ENCODE measurements at places on chromosomes 1 and 21.

DNA sequence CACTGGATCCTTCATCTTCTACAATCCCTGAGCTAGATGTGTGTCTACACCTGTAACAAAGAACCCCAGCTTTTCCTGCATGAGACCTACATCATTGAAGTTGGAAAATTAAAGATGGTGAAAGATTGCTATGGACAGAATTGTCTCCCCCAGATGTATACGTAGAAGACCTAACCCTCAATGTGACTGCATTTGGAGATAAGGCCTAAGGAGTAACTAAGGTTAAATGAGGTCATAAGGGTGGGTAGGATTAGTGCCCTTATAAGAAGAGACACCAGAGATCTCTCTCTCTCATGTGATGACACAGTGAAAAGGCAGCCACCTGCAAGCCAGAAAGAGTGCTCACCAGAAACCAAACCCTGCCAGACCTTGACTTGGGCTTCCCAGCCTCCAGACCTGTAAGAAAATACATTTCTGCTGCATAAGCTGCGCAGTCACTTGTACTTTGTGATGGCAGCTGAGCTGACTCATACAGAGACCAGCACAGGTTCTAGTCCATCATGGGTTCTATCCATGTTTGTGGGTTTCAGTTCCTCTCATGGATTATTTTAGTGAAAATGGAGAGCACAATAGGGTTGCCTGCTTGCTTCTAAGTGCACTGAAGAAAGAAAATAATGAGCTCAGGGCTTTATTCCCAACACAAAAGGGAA lies 180.8 kb downstream of the TPR start:
- DNase-seq: no peak

DNA sequence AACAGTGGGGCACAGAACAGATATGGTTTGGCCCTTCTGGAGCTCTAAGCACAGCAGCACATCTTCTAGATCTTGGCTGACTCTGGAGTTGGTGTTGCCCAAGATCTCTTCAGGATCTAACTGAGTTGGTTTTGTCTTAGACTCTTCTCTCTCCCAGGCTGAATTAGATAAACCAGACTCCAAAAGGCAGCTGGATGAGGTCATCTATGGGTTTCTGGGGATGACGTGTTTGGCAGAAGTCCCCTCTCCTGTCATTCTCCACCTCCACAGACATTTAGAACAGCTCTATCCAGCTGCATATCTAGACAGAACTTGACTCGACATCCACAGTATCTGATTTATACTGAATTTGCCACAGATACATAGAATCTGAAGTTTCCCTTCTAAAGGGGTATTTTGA lies 75.3 kb downstream of the ST6GALNAC5 start:
- DNase-seq: no peak

DNA sequence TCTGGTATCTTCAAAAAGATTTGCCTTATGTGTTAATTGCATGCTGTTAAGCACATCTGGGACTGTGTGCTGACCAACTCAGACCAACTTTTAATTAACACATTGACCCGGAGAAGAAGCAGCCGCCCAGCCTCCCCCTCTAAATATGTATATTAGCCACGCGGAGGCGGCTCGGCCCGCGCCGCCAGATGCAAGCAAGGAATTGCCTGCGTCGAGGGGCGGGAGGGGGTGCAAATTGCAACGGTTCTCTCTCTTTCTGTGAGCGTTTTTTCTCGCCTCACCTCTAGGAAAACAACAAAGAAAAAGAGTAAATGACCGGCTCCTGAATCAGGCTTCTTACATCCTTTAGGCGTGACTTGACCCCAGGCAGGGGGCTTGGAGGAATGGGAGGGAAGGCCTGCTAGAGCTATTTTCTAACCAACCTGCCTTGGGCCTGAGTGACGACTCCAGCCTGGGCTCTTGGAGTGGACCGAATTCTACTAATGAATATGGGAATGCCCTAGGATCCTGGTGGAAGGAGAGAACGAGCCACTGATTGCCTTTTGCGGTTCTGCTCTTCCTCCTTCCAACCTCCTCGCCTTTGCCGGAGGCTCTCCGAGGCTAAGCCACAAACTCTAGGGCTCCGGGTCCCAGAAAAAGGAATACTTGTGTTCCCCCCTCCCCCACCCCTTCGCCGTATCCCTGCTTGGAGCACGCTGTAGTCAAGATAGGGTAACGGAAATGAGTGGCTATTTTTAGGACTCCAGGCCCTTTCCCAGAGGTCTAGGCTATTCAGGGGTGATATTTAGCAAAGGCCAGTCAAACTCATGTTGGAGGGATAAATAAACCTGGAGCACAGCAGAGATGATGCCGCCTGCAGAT lies 417.0 kb upstream of the ESRRG start:
- no peak for DNase-seq

DNA sequence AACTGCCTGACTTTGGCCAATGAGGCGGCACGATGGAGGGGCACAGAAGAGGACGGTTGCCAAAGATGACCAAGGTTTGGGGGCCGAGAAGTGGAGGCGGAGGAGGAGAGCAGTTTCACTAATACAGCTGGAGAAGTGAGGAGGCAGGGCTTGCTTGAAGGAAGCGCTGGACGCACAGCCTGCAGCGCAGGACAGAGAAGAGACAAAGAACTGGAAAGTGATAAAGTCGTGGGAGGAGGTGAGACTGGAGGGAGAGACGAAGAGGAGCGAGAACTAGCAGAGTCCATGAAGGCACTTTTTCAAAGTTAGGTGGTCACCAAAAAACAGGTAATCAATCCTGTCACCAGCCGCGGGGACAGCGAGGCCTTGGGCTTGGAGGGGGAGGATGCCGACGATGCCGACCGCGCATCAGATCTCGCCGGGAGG lies 771 bp downstream of the PACC1 start:
- DNase-seq: peak; percentile 33

DNA sequence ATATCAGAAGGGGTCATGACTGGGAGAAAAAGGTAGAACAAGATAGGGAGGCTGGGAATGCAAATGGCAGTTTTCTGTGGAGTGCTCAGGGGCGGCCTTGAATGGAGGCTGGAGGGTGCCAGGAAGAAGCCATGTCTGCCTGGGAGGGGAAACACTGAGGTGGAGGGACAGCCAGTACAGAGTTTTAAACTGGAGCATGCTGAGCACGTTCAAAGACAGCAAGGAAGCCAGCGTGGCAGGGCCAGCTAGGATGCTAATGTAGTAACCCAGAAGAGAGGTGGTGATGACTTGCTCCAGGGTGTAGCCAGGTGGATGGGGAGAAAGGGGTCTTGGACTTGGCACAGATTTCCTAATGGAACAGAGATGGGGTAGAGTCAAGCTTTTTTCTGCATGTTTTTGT lies 445.8 kb upstream of the VAMP3 start:
- no peak for DNase-seq

GRCh38 chr1:109781806-109782205 lies 18.1 kb upstream of the EPS8L3 start:
- DNase-seq: no peak

- DNase-seq: no peak
Observed at GRCh38 chr1:119008483-119009311, 20.6 kb upstream of the TBX15 start.

GRCh38 chr1:69898403-69898947 lies 306.9 kb downstream of the LRRC40 start:
- DNase-seq: no peak

DNA sequence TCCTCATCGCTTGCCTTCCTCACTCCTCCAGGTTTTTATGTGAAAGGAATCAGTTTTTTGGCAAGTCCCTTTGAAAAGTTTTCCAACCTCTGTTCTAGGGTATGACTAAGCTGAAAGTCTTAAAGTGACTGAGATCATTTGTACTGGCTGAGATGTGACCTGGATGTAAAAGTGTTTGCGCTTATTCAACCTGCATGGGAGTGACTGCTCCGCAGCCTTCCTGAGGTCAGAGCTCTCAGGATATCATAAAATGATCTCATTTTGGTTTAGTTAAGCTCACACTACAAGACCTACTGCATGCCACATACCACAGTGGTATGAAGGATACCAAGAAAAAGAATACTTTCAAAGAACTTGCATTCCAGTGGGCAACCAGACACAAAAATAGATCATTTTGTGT lies 29.8 kb upstream of the TADA1 start:
- DNase-seq: no peak

DNA sequence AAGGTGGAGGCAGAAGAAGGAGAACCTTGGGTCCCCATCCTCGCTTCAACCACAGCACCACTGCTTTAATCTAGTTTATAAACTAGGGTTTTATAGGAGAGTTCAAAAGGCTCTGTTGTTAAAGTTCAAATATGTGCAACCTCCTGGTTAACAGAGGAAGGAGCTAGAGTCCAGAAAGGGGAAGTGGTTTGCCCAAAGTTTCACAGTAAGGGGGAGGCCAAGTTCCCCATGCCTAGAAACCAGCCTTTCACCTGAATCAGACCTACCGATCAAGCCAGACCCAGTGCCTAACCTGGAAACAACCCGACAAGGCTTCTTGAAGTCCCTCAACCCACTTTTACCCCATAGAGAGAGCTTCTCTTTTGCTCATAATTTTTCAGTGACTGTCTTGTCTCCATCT lies 106.5 kb downstream of the PLPP3 start:
- DNase-seq: no peak

- peak; percentile 53 for DNase-seq
Observed at GRCh38 chr1:235917267-235917811, 50.6 kb upstream of the LYST start.

DNA sequence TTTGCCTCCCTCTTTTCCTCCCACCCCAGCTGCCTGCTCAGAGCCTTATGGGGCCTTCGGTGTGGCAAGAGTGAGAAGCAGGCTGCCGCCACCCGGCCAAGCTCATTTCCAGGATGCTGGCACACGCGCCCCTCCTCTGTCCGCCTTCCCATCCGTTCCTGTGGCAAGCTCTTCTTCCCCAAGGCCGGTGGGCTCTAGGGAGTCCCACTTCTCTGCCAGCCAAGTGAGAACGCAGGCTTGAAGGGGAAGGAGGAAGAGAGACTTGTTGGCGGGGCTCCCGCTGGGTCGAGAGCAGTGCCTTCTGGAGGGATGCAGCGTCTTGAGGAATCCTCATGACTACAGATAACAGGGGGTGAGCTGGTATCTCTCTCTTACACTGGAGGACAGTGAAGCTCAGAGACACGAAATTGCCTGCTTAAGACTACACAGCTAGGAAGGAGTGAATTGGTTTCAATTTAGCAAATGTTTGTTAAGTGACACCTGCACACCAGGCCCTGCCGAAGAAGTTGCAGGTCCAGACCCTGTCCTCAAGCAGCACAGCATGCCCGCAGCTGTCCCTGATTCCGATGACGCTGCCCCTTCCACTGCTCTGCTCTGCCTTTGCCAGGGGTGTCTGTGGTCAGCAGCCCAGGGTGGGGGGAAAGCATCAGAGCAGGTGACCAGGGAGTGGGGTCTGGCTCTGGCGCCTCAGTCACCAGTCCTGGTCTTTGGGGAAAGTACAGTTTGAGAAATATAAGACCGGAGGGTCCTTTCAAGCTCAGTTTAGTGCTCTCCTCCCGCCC lies 40.1 kb upstream of the FOXO6 start:
- no peak for DNase-seq

- no peak for DNase-seq
Observed at GRCh38 chr1:200949626-200950025, 54.9 kb downstream of the INAVA start.

GRCh38 chr1:42552636-42553035 lies 89.5 kb downstream of the CCDC30 start:
- no peak for DNase-seq

GRCh38 chr1:205598841-205599668 lies 32.8 kb downstream of the ELK4 start:
- no peak for DNase-seq

GRCh38 chr1:94806441-94806871 lies 13.7 kb upstream of the SLC44A3 start:
- DNase-seq: no peak

- no peak for DNase-seq
Observed at GRCh38 chr21:37146320-37147235, 73.5 kb downstream of the TTC3 start.

DNA sequence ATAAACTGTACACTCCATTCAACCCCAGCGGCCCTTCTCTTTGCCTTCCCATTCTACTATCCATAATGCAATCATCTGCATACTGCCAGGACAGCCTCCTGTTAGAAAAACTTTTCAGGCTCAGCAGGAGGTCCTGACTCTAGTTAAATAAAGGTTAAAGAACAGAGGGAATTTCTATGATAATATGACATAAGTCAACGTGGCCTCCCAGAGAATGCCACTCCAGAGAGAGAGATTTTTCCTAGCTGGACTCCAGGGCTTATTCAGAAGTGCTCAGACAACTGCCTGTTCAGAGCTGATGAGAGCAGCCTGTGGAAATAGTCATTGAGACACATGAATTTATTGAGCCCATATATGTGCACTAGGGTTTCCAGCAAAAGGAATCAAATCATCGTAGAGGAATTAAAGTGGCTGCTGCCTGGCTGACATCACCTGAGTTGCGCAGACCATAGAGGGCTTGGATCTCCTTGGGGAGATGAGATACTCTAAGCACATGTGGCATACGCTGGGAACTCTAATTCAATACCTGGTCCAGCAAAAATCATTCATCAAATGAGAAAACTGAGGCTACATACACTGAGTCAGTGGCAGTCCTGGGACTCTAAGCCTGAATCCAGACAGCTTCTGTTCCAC lies 736.2 kb downstream of the PTPRU start:
- DNase-seq: no peak

DNA sequence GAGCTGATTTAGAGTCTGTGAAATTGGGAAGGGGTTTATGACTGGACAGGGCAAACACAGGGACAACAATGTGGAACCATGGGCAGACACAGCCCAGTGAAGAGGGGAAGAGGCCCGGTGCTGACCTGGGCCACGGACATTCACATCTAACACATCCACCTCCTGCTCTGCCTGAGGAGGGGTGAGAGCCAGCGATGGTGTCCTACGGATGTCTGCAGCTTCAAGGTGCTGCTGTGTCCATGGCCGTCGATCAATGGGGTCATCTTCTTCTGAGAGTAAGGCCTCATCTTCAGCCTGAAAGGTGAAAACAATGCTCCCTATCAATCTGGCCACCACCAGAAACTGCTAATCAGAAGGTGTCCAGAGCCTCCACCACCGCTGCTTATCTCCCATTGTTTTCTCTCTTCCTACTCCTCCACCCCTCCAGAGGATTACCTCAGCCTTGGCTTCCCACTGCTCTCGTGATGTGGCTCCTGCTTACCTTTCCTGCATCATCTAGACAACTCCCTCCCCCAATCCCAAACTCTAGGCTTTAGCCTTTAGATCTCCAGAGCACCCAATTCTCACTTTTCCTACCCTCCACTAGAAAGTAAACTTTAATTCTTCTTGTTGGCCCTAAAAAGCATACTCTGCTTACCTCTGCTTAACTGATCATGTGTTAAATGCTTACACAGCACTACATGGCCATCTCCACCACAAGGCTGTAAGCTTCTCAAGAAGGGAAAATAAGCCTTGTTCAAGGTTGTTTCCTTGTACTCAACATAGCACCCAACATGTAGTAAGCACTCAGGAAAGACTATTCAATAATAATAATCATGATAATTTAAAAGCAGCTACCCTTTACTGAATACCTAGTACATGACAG lies 24.0 kb upstream of the ADAM30 start:
- DNase-seq: no peak

DNA sequence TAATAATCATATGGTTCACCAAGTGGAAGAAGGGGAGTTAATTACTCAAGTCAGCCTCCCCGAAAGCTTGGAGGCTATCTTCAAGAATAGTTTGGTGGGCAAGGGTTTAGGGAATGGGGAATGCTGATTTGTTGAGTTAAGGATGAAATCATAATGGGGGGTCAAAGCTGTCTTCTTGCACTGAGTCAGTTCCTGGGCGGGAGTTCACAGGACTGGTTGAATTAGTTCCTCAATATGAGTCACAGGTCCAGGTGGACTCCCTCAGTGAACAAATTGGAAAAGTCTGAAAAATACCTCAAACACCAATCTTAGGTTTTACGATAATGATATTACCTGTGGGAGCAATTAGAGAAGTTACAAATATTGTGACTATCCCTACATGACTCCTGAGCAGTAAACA lies 115.2 kb upstream of the COA6 start:
- no peak for DNase-seq
